ENCODE measurements at places on chromosomes 2 and 18. TPM values are rescaled to one million over a fixed set of nuclear protein-coding genes. Genes with fewer than 3 reads are reported as not detected.

The KIDINS220 gene
- 69.3 TPM for total RNA-seq

GRCh38 chr2:45583977-45584376 is 27.1 kb downstream of the SRBD1 start:
- H3K27ac ChIP-seq, result no peak overlapping the region
- H3K4me1 ChIP-seq, result peaks cover 6% of the 10 kb centered on the region
- DNase-seq, result no peak
- H3K27me3 ChIP-seq, result no peaks in the 10 kb centered on the region
- no peak overlapping the region for H3K4me3 ChIP-seq
- no peaks in the 10 kb centered on the region for H3K36me3 ChIP-seq

DNA sequence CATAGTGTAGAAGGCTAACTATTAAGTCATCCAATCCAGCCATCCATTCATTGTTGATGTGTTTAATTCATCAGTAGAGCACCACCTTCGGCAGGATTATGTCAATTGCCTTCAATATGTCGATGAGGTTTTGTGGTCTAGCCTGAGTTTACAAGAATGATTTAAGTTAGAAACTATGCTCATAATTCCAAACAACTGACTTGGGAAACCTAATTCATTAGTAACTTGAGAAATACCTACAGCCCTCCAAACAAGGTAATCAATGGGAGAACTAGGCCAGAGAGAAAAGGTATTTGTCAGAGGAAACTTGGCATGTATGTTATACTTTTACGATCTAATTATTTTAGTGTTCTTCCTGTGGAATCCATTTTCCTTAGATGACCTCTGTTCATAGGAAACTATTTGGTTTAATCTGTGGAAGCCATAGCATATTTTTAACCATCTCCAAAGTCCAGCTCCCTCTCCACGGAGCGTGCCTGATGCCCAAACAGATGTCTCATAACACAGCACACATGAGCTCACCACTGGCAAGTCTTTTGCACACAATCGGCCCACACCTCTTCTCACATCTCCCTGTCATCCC is 148.5 kb downstream of the GFPT1 start:
- H3K36me3 ChIP-seq, result no peaks in the 10 kb centered on the region
- no peak overlapping the region for H3K4me3 ChIP-seq
- H3K27me3 ChIP-seq, result no peaks in the 10 kb centered on the region

The PRKRA gene
- total RNA-seq, result 46.3 TPM

GRCh38 chr2:74881176-74881575 is 47.2 kb downstream of the HK2 start:
- H3K4me3 ChIP-seq, result no peak overlapping the region
- peaks cover 92% of the 10 kb centered on the region for H3K36me3 ChIP-seq
- no peaks in the 10 kb centered on the region for H3K27me3 ChIP-seq
- DNase-seq, result no peak
- H3K27ac ChIP-seq, result no peak overlapping the region
- peaks cover 2% of the 10 kb centered on the region for H3K4me1 ChIP-seq

DNA sequence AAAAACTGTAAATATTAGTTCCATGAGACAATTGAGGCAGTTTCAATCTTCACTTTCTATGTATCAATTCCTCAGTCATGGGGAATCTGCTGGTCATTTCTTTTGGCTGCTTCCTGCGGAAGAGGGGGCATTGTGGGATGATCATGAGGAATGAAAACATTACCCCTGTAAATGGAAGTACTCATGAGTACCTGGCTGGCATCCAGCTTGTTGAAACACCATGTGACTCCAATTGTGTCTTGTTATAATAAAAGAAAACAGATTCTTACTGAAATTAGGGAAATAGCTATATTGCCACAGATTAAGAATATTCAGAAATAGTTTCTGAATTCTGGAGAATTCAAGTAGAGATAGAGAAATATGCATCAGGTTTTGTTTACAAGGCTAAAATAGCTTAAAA is 41.6 kb upstream of the GPR39 start:
- DNase-seq, result no peak
- no peaks in the 10 kb centered on the region for H3K27me3 ChIP-seq
- no peak overlapping the region for H3K27ac ChIP-seq

DNA sequence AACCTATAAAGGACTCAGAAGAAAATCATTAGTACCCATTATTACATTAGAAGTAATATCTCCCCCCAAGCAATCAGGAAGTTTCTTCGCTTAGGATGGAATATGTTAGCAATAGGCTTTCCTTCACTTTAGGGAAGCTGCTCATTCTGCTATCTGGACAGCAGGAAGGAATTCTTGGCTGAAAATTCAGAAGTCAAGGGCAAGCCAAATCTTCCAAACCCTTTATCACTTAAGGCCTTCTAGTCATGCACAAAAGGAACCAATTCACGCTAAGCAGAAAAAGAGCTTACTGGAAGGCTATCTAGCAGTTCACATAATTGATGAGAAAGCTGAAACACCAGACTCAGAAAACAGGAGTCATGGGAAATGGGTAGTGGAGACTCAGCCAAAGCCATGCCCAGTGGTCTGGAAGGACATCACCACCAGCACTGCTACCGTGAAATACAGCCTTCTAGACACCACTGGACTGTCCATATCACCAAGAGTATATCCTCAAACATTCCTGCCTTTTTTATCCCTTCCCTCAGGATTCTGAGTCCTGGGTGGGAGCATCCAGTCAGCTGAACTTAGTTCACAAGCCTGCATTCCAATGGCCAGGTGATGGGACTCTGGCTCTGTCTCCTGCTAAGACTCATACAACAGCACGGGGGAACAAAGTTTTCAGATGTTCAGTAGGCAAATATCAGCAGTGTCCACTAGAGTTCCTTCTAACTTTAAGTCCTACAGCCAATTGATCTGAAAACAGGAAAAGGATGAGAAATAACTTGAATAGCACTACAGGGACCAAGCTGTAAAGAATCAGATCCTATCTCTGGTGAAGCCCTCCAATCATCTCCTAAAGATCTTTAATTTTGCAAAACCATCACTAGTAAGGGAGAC is 14.8 kb upstream of the ADAM17 start:
- H3K27ac ChIP-seq, result no peak overlapping the region
- no peaks in the 10 kb centered on the region for H3K27me3 ChIP-seq
- H3K4me1 ChIP-seq, result peaks cover 7% of the 10 kb centered on the region
- H3K4me3 ChIP-seq, result no peak overlapping the region
- DNase-seq, result no peak

GRCh38 chr2:215845839-215846586 is 167.3 kb downstream of the MREG start:
- no peaks in the 10 kb centered on the region for H3K36me3 ChIP-seq
- H3K27me3 ChIP-seq, result no peaks in the 10 kb centered on the region
- H3K4me1 ChIP-seq, result peaks cover 5% of the 10 kb centered on the region
- no peak overlapping the region for H3K27ac ChIP-seq

- peaks cover 84% of the 10 kb centered on the region for H3K27me3 ChIP-seq
- H3K4me1 ChIP-seq, result peaks cover 5% of the 10 kb centered on the region
- DNase-seq, result no peak
- H3K27ac ChIP-seq, result no peak overlapping the region
Measured at GRCh38 chr2:219521066-219521880, 7.0 kb downstream of the ASIC4 start.

GRCh38 chr2:20483194-20483895 is 36.5 kb downstream of the RHOB start:
- H3K4me3 ChIP-seq, result no peak overlapping the region
- H3K36me3 ChIP-seq, result no peaks in the 10 kb centered on the region
- H3K4me1 ChIP-seq, result peaks cover 4% of the 10 kb centered on the region
- DNase-seq, result no peak
- no peaks in the 10 kb centered on the region for H3K27me3 ChIP-seq

GRCh38 chr18:44893045-44893706 is 212.5 kb downstream of the SETBP1 start:
- peaks cover 12% of the 10 kb centered on the region for H3K4me1 ChIP-seq
- H3K27me3 ChIP-seq, result no peaks in the 10 kb centered on the region
- no peak for DNase-seq
- H3K36me3 ChIP-seq, result no peaks in the 10 kb centered on the region
- no peak overlapping the region for H3K27ac ChIP-seq
- H3K4me3 ChIP-seq, result no peak overlapping the region

The SERPINB10 gene
- not detected for total RNA-seq

DNA sequence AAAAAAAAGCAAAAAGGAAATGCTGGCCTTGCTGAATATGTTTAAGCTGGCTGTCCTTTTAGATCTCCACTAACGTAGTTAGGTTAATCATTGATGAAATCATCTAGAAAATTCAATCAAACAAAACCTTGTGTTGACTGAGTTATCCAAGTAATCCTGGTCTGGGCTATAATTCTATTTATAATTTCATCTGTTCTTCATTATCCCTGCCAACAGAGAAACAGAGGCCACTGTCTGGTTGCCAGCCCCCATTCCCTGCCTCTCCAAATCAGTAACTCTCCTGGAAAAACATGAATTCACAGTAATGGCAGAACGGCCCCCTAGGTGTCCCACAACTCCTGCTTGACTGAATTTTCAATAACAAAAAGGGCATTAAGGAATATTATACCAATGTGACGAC is 24.6 kb downstream of the DOCK10 start:
- H3K36me3 ChIP-seq, result no peaks in the 10 kb centered on the region
- no peaks in the 10 kb centered on the region for H3K27me3 ChIP-seq
- no peak for DNase-seq

DNA sequence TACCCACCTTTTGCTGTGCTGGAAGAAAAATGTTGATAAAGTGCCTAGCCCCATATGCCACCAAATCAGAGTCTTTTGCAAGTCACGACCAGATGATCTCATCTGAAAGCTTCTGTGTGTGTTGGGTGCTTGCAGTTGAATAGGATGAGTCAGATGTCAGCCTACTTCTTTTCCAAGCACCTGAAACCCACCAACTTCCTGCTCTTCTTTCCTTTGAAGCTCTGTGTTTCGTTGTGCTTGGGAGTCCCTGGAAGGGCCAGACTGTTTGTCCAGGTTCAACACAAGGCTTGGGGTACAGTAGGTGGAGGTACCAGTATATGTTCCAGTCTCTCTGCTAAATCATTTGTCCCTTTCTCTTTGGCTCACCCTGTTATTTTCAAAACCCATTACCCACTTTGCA is 36.8 kb upstream of the LCLAT1 start:
- H3K36me3 ChIP-seq, result no peaks in the 10 kb centered on the region
- no peak for DNase-seq
- no peaks in the 10 kb centered on the region for H3K27me3 ChIP-seq
- no peak overlapping the region for H3K4me3 ChIP-seq

The PLGLB2 gene
- 1.8 TPM for total RNA-seq

The PRSS56 gene
- total RNA-seq, result not detected

DNA sequence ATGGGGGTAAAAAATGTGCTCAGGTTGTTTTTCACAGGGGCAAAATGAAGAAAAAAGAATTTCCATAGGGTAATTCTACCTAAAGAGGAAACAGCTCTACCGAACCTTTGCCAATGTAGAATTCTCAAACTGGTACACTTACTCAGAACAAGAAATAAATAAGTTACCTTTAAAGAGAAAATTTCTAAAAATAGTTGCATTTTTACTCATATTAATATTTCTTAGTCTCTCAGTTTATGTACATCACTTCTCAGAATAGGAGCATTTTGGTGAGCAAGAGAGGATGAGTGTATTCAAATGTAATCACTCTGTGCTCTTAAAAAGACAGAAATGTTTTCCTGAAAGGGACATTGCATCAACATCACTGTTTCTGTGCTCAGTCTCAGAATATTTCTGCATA is 574.7 kb upstream of the SLC8A1 start:
- H3K27me3 ChIP-seq, result no peaks in the 10 kb centered on the region
- H3K4me3 ChIP-seq, result no peak overlapping the region
- H3K4me1 ChIP-seq, result no peaks in the 10 kb centered on the region
- H3K36me3 ChIP-seq, result no peaks in the 10 kb centered on the region

- H3K27me3 ChIP-seq, result no peaks in the 10 kb centered on the region
- no peaks in the 10 kb centered on the region for H3K36me3 ChIP-seq
- no peaks in the 10 kb centered on the region for H3K4me1 ChIP-seq
- no peak overlapping the region for H3K27ac ChIP-seq
- DNase-seq, result no peak
- no peak overlapping the region for H3K4me3 ChIP-seq
Measured at GRCh38 chr2:78439122-78439521, 586.4 kb upstream of the REG3G start.

DNA sequence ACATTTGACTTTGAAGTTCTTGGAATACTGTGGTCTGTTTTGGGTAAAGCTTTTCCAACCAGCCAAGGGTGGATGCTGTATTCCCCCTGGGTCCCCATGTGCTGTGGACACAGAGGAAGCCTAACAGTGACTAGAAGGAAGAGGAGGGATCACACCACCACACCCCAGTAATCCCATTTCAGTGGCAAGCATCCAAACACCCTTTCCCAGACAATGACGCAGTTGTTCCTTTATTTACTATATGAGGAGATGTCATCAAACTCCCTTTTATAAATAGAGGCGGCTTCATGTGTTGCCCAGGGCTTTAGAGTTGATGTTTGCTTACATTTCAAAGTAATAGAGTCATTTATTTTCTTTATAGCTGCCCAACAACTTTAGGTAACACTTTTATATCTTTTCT is 959.4 kb upstream of the GYPC start:
- H3K4me3 ChIP-seq, result no peak overlapping the region
- H3K27me3 ChIP-seq, result no peaks in the 10 kb centered on the region
- no peak for DNase-seq
- H3K36me3 ChIP-seq, result no peaks in the 10 kb centered on the region

The MATN3 gene
- 8.1 TPM for total RNA-seq

Measured in lower lobe of right lung (tissue), 2 donors.